Stimulated activated CD8-positive, alpha-beta memory T cell treated with anti-CD3 and anti-CD28 coated beads, Interleukin-12 subunit alpha, Interleukin-12 subunit beta, amount 100 ng/mL, for 4 hours (primary cell): ENCODE measurements at places on chromosomes 3 and 15.
A peak's percentile ranks its signal among the peaks of the same experiment; 100 is the strongest.

- DNase-seq: no peak
Observed at GRCh38 chr3:156676768-156677479, 2.5 kb downstream of the TIPARP start.

GRCh38 chr3:21446027-21446426 lies 305.0 kb downstream of the ZNF385D start:
- no peak for DNase-seq

- no peak for DNase-seq
Observed at GRCh38 chr3:32301426-32301825, 62.9 kb downstream of the CMTM8 start.

DNA sequence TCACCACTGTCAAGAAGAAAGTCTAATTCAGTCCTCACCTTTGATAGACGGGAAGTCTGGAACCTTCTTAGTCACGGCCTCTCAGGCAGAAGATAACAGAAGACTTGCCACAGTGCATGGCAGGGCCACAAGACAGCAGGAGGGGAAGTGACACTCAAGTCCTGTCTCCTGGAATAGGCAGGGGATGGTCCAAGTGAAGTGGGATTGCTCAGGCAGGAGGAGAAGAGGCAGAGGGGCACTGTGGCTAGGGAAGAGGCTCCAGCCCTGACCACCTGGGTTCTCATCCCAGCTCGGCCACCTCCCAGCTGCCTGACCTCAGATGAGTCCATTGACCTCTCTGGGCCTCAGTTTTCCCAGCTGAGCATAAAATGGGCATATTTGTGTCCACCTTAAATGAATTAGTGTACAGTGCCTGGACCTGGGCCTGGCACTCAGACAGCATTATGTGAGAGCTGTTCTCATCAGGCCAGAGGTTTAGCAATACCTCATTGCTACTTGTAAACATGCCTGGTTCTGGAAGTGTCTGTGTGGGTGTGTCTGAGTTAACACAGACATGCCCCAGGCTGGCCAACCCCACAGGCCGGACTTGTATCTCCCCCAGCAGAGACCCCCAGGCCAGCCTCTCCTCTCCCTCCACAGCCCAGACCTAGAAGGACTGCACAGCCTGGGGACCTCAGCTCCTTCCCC lies 11.5 kb upstream of the PCSK6 start:
- no peak for DNase-seq

- DNase-seq: no peak
Observed at GRCh38 chr15:67879440-67880129, 39.7 kb upstream of the RNU6-1 start.

GRCh38 chr15:70853318-70853972 lies 512 bp downstream of the LARP6 start:
- peak; percentile 5 for DNase-seq

- DNase-seq: no peak
Observed at GRCh38 chr15:68205954-68206539, 915 bp upstream of the CALML4 start.

- DNase-seq: no peak
Observed at GRCh38 chr3:190747571-190747970, 114.9 kb downstream of the GMNC start.

GRCh38 chr15:51935466-51936104 lies 36.0 kb downstream of the LEO1 start:
- DNase-seq: no peak

DNA sequence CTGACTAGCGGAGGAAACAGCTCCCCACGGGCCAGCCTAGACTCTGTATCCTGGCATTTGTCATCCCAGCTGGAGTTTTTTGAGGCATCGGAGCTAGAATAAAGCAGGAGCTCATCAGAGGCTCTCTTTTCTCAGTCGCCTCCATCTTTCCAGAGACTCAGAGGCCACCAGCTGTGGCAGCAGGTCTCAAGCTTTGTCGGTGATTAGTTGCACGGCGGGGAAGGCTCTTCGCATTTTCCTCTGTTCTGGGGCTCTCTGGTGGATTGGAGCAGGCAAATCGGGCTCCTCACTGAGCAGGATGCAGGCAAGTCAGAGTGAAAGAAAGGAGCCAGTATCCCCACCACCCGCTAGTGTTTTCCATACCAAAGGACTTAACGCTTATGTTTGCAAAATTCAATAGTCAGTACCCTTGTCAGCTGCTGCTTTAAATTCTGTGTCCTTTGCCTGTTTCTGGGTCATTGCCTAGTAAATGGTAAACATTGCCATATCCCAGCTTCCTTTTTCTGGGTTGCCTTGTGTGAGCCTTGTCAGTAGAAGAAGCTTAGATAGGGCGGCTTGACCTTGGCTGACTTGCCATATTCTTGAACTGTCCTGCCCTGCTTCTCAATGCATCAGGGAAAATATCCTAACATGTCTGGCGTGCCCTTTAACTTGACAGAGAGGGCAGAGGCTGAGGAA lies 127.1 kb downstream of the PTPRG start:
- no peak for DNase-seq

GRCh38 chr3:15646851-15647511 lies 45.4 kb downstream of the BTD start:
- no peak for DNase-seq

GRCh38 chr15:69568173-69569009 lies 115.8 kb downstream of the RPLP1 start:
- no peak for DNase-seq

- no peak for DNase-seq
Observed at GRCh38 chr3:99242271-99242670, 340.8 kb upstream of the DCBLD2 start.
